ENCODE measurements at places on chromosomes 2 and 18.

DNA sequence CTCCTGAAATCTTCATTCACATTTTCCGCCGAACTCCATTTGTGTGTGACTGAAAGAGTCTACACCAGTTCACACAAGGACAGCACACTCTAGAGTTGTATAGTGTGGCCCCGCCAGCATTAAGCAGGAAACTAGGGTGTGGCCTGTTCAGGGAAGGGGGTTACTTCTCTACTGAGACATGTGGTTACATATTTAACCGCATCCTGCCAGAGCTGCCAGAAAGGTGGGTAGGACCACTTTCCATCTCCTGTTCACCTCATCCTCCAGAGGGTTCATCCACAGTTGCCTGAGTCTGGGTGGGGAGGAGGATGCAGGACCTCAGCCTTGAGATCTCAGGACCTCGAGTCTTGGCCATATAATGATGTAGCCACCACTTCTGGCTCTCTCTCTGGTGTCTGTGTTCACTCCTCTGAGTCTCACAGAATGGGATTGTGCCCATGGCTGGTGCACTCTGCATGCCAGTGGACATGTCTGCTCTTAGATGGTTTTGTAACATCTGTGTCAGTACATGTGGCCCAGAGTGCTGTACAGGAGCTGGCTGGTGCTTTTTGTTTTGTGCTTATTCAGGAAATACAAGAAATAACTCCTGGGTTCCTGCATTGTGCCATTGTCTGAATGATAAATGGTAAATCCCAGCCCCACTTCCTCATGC lies 7.7 kb upstream of the SP140L start:
- no peak for DNase-seq

GRCh38 chr2:196980001-196980400 lies 53.5 kb upstream of the PGAP1 start:
- DNase-seq: no peak

DNA sequence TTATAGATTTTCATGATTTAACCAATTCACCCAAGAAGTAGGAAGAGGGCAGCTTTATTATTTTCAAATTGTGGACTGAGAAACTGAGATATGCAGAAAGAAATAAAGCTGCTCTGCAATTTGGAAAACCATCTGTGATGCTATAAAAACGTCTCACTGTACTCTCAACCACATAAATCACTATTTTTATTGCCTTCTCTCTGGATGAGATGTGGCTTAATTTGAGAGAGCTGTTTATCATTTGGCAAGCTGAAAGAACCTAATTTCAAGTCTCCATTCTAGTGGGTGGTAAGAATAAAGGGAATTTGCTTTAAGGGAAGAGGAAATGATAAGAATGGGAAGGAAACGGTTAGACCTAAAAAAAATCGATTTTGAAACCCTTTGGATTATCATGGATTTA lies 49.9 kb upstream of the CYP1B1 start:
- no peak for DNase-seq

DNA sequence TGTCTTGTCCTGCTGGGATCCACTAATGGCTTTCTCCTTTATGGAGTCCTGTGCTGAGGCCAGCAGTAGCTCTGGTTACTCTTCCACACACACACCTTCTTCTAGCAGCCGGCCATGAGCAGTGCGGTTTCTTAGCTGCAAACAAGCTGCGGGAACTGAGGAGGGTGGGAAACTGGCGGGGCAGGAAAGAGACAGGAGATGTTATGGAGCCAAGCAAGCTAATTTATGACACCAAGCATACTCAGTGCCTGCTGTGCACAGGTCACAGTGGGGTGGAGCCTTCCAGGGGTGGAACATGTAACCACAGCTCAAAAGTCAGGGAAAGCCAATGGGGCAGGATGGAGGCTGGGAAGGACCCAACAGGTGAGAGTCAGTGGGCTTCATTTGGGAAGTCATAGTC lies 180.8 kb downstream of the FAM210A start:
- DNase-seq: no peak

GRCh38 chr2:226732478-226733188 lies 67.0 kb downstream of the IRS1 start:
- no peak for DNase-seq

DNA sequence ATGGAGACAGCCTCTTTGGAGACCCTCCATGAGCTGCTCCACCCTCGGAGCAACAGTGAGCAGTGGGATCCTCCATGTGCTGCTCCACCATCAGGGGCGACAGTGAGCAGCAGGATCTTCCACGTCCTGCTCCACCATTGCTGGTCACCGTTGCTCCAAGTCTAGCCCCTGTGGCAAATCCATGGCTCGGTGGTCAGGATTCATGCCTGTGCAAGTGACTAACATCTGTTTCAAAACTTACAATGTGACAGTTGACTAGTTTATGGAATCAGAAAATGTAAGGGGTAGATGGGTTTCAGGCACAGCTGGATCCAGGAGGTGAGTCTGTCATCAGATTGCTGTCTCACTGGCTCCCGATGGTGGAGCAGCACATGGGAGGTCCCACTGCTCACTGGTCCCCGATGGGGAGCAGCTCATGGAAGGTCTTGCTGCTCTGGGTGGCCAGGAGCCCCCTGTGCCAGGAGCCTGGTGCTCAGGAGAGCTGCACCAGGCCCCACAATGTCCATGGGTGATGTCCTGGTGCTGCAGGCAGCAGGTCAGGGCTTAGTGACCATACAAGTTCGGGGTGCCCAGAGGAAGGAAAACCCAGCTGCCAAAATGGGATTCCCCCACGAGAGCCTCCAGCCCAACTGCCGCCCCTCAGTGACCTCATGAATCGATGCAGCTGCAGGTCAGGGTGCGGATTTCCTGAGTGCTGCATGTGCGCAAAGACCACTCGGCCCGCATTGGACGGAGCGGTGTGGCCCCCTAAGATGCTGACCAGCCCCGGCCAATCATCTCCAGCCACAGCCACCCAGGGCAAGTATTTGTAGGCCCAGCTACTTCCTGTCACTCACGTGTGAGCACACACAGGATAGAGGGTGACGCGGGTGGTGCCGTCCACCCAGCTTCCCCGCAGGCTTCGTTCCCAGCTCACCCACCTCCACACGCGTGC lies 116.5 kb upstream of the OTOS start:
- DNase-seq: no peak

GRCh38 chr18:12597760-12598159 lies 60.1 kb downstream of the SPIRE1 start:
- no peak for DNase-seq

- DNase-seq: no peak
Measured at GRCh38 chr2:113854970-113855740, 34.7 kb upstream of the ACTR3 start.

GRCh38 chr2:134782792-134783191 lies 55.6 kb upstream of the ACMSD start:
- no peak for DNase-seq

DNA sequence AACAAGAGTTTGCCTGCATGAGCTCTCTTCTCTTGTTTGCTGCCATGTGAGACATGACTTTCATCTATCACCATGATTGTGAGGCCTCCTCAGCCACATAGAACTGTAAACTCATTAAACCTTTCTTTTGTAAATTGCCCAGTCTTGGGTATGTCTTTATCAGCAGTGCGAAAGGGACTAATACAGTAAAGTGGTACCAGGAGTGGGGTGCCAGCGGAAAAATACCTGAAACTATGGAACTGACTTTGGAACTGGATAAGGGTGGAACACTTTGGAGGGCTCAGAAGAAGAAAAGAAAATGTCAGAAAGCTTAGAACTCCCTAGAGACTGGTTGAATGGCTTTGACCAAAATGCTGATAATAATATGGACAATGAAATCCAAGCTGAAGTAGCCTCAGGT lies 260.9 kb downstream of the DSC3 start:
- DNase-seq: no peak

GRCh38 chr2:159982270-159982669 lies 80.1 kb downstream of the PLA2R1 start:
- no peak for DNase-seq

GRCh38 chr2:53652131-53652530 lies 115.5 kb upstream of the CHAC2 start:
- no peak for DNase-seq

DNA sequence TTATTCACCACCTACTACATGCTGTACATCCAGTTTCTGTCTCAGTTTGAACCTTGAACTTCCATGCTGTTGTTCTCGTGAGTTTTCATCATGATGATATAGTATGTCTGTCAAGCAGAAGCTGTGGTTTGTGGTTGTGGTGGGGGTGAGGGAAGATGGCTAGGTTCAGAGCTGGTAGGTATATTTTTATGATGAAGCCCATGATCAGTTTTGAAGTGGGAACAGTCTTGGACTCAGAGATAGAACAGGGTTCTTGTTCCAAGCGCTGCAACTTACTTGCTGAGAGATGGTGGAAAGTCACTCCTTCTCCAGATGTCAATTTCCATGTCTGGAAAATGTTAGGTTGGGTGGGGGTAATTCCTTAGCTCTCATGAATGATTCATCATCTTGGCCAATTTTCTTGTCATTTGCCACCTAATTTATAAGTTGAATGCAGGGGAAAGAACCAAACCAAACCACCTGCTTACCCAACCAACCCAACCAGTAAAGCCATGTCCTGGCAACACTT lies 21.6 kb downstream of the PMAIP1 start:
- DNase-seq: no peak

- no peak for DNase-seq
Measured at GRCh38 chr2:232833830-232834229, 36.2 kb upstream of the SNORC start.

GRCh38 chr2:72934683-72935610 lies 17.6 kb downstream of the EMX1 start:
- DNase-seq: no peak

DNA sequence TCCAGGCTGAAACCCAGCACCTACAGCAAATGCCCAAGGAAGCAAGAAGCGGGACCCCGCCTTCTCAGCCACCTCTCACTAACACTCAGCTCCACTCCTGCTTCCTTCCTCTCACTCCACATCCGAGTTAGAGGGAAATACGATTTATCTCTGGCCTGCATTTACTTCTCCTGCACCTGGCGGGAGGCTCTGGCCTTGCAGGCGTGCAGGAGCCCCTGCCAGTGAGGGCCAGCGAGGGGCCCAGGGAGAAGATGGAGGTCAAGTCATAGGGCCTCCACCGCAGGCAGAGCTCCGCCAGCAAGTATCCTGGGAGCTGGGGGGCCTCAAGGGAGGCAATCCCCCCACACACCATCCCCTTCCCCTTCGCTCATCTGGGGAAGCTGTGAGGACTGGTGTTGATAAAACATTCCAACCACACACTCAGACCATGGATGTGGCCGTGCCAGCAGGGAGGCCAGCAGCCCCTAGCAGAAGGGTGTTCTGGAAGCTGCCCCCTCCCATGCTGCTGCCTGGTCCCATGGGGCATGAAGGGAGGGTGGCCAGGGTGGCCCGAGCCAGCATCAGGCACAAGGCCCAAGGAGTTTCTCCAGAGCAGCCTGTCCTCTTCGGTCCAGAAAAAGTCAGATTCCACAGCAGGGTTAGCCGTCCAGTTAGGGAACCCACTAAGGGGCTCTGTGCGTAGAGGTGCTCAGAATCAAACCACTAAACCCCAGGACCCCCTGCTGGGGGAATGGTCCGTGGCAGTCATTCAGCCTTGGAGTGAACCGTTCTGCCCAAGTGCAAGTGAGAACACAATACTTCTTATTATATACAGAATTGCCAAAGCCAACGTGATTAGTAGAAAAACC lies 91.2 kb downstream of the HDAC4 start:
- DNase-seq: no peak

DNA sequence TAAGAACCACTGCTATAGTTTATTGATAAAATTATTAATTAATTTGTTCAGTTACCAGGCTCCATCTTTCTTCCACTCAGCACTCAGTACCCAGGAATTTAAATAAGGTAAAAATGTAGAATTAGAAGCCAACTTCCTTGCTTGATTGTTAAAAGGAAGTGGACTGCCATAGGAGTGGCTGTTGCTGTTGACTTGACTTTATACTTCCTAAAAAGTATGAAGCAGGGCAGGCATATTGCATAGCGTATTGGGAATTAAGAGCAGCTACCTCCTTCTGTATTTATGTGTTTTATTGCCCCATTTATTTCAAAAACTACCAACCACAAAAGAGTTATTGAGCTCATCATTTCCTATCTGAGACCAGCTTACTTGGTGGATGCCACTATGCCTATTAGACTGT lies 27.9 kb downstream of the PSMD1 start:
- no peak for DNase-seq

GRCh38 chr2:107359021-107359420 lies 467.7 kb upstream of the RGPD4 start:
- DNase-seq: no peak

- no peak for DNase-seq
Measured at GRCh38 chr2:235561450-235561849, 67.6 kb downstream of the AGAP1 start.

DNA sequence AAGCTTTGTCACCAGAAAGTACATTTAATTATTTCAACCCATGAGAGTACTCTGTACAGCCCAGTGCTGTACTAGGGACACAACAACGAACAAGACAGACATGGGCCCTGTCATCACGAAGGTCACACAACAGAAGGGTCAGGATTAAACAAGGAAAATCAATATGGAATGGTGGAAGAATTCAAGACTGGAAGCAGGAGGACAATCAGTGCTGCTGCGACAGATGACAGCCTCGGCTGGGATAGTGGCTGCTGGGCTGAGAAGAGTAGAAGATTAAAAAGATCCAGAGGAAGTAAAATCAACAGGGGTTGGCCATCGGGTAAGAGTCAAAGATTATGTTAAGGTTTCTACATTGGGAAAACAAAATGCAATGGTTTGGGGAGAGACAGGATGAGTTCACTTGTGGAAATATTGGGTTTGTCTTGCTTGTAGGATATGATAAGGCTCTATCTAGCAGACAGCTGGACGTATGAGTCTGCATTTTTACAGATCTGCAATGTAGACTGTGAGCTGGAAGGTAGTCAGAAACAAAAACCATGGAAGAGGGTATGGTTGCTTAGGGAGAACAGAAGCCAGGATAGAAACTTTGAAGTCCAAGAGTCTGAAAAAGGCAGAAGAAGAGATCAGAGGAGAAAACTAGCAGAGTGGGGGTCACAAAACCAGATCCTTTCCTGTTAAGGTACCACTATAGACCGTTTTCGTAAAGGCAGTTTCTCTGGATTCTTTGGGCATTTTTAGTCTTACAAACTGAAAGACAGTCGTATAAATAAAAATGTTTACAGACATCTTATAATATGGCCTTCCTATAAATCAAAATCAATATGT lies 84.1 kb downstream of the PRELID3A start:
- DNase-seq: no peak

GRCh38 chr2:140085674-140086073 lies 1305.5 kb upstream of the NXPH2 start:
- no peak for DNase-seq

- DNase-seq: no peak
Measured at GRCh38 chr18:12604445-12605007, 53.4 kb downstream of the SPIRE1 start.

Data from NCI-H2081 (cell line).